ENCODE measurements at places on chromosomes 5 and 9. TPM values are rescaled to one million over a fixed set of nuclear protein-coding genes. Genes with fewer than 3 reads are reported as not detected.

DNA sequence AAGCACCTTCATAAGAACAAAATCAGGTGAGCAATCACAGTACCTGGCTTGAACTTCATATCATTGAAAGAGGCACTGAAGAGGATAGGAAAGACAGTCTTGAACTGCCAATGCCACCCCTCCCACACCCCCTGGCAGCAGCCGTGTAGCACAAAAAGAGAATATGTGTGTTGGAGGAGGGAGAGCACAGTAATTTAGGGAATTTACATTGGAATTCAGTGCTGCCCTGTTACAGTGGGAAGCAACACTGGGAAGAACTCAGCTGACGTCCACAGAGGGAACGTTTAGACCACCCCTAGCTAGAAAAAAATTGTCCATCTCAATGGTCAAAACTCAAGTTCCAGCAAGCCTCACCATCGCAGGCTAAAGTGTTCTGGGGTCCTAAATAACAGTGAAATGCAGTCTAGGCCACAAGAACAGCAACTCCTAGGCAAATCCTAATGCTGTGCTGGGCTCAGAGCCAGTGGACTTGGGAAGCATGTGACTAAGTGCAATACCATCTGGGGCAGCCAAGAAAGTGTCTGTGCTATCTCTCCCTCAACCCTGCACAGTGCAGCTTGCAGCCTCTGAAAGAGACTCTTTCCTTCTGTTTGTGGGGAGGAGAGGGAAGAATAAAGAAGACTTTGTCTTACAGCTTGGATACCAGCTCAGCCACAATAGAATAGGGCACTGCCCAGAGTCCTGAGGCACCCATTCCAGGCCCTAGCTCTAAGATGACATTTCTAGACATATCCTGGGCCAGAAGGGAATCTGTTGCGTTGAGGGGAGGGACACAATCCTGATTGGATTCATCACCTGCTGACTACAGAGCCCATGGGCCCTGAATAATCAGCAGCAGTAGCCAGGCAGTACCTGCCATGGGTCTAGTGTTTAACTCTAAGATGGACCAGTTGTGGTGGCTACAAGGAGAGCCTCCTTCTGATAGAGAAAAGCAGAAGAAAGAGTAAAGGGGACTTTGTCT is 62.1 kb upstream of the VLDLR start:
- DNase-seq, result peak; percentile 97

- peak; percentile 73 for DNase-seq
Measured at GRCh38 chr5:158139161-158139560, 280.2 kb upstream of the CLINT1 start.

GRCh38 chr5:20353499-20353898 is 365.5 kb upstream of the CDH18 start:
- no peak for DNase-seq

- DNase-seq, result no peak
Measured at GRCh38 chr9:106019039-106019680, 324.8 kb downstream of the TMEM38B start.

DNA sequence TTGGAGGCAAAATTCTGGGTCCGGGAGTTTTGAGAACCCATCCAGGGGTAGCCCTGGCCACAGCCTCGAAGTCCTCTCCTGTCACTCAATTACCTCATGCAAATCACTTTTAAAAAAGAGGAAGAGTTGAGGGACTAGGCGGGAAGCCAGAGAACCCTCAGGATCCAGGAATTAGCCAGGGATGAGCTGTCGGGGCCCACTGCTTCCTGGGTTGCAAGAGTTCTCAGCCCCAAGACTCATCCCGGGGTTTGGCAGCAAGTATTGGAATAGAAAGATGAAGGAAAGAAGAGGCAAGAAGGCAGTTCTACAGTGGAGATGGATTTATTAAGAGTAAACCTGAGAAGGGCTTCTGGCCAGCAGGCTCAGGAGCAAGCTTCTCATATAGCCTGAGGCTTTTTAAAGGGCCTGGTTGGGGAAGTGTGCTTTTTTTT is 25.6 kb downstream of the C9orf50 start:
- DNase-seq, result peak; percentile 35

DNA sequence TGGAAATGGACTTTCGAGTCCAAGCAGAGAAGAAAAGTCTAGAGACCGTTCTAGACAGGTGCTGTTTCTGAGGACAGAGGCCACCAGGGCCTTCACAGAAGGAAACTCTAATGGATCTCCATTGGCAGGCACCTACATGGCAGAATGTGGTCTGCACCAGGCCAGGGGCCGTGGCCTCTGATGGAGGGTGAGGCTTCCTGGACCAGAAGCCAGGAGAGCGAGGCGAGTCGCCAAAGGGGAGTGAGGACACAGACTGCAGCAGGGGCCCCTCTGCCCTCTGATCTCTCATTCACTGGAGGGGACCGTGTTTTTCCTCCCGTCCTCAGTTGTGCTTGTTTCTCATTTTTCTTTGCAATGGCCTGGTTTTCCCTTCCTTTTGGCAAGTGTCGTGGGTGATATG is 41.1 kb downstream of the ALG2 start:
- DNase-seq, result no peak

- no peak for DNase-seq
Measured at GRCh38 chr5:105230516-105231157, 1668.0 kb upstream of the NUDT12 start.

- DNase-seq, result peak; percentile 87
Measured at GRCh38 chr9:110626101-110626829, 42.3 kb upstream of the MUSK start.

GRCh38 chr5:173625673-173626504 is 9.4 kb upstream of the BOD1 start:
- DNase-seq, result no peak

The PWWP2A gene
- total RNA-seq, result 19.6 TPM

The FGD3 gene
- 0.09 TPM for total RNA-seq

The GLRA1 gene
- total RNA-seq, result not detected

The SPIN1 gene
- 74.1 TPM for total RNA-seq

The ESM1 gene
- total RNA-seq, result 0.54 TPM

The TSSK1B gene
- 0.20 TPM for total RNA-seq

The IFNA13 gene
- total RNA-seq, result not detected
